Activated CD4-positive, alpha-beta T cell treated with anti-CD3 and anti-CD28 coated beads, Interleukin-10, Interleukin-2, amounts not matched to agents 100 ng/mL and 50 ng/mL, durations not matched to agents 16 hours and 8 hours (primary cell): ENCODE measurements at places on chromosomes 6 and 20.
A peak's percentile ranks its signal among the peaks of the same experiment; 100 is the strongest.

GRCh38 chr20:46243707-46244628, 64.3 kb downstream of the CDH22 start:
- DNase-seq, result no peak

DNA sequence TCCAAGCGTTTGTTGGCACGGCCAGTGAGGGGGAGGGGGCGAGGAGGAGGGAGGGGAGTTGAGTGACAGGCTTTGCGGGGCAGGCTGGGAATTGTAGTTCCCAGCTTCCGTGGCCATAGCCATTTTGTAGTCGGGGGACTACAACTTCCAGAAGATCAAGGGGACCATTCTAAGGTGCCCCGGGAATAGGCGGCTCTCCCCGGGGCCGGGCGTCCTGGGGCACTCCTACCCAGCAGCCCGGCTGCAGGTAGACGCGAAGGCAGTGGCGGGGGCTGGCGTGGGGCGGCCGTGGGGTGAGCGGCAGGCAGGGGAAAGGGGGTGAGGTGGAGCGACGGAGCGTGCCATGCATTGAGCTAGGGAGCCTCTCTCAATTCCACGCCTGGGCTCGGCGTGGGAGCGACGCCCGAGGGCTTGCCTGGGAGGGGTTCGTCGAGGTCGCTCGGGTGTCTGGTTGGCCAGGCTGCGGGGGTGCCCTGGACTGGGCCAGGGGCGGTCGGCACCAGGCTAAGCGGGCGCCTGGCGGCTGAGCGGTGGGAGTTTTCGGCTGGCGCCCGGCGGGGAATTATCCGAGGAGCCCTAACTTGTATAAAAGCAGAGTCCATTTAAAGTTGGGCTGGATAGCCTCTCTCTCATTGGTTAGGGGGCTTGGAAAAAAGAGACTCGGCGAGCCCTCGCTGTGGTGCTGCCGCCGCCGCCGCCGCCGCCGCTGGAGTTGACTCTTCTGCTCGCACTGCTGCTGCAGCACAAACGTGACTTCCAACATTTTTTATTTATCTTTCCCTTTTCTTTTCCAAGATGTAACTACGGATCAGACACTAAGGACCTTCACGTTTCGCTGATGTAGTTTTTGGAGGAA, at the start of gene JARID2:
Gene JARID2, plus strand, starts transcription at position 709 of the 856 bp plus-strand sequence. CDS start 471 bp downstream, outside the sequence.
- DNase-seq, result peak; percentile 98

- DNase-seq, result no peak
Measured at GRCh38 chr20:944148-944547, 28.0 kb upstream of the ANGPT4 start.

- DNase-seq, result peak; percentile 26
Measured at GRCh38 chr20:63625771-63626423, 1.0 kb downstream of the GMEB2 start.

DNA sequence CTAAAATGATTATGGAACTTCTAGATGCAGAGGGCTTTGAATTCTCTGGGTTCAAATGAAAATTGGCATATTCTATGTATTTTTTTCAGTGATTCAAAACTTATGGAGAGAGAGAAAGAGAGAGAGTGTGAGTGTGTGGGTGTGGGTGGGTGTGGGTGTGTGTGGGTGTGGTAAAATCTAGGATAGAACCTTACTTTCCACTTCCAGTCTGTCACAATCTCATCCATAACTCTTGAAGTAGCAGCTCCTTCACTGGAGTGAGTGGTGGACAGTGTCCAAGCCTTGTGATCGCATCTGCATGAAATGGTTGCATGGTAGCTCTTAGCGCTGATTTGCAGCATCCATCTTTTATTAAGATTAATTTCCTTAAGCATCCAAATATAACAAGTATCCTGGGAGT, 37.7 kb downstream of the ADGB start:
- DNase-seq, result no peak

DNA sequence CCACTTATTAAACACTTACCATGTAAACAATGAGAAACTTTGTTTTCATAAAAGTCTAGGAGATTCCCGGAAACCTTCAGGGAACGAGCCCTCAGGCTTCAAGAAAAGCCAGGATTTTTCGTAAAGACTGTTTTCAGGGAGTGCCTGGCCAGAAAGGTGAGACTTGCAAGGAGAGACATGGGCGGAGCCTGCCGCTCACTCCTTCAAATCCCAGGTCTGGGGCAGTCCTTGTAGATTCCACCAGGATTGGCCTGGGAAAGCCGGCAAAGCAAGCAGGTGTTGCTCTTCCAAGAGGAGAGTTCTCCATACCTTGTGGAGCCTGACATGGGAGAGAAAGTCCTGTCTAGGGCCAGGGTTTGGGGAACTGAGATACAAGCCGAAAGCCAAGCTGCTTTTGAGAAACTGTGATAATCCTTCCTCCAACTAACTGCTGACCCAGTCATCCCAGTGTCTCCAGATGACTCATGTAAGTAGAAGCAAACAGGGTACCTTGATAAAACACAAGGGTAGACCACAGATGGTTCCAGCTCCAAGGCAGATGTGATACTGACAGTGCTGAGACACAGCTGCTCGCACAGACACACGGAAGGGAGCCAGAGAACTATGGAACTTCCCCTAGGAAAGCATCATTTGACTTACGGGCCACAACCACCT, 69.4 kb upstream of the NAA20 start:
- DNase-seq, result peak; percentile 77

DNA sequence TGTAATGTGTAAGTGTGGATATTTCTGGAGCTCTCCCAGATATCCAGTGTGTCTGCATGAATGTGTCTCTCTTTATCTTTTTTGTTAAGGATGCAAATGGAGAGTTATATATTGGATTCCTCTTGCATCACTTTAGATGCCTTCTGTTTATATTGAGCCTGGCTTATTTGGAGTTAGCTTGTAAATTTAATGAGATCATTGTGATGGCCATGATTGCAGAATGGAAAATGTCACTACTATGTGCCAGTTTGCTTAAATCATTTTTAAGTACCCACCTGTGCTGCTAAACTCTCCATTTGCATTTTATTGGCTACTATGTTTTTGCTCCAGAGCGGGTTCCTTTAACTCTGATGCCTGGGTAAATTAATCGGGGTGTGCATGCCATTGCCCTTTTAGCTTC, 334.8 kb downstream of the UTRN start:
- DNase-seq, result no peak

DNA sequence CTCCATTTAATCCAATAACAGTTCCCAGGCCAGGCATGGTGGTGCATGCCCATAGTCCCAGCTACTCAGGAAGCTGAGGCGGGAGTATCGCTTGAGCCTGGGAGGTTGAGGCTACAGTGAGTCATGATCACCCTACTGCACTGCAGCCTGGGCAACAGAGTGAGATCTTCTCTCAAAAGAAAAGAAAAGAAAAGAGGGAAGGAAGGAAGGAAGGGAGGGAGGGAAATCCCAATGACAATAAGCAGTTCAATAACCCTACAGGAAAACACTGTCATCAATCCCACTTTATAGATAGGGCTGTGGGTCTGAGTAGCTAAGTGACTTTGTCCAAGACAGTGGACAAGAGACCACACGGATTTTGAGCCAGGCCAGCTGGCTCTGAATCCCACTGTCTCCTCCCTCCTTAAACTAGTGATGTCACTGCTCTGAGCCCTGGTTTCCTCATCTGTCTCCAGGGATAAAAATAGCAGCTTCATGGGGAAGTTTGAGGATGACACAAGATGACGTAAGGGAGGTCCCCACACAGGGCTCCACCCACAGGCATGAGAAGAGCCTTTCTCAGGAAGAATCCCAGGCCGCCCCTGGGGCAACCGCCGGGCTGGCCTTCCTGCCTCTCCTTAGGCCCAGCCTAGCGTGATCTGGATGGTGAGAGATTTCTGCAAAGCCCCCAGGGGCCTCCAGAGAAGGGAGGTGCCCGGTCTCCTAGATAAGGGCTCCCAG, 7.2 kb upstream of the TRIB3 start:
- no peak for DNase-seq
